Naive thymus-derived CD8-positive, alpha-beta T cell (primary cell): ENCODE measurements at places on chromosomes 16 and 17.

DNA sequence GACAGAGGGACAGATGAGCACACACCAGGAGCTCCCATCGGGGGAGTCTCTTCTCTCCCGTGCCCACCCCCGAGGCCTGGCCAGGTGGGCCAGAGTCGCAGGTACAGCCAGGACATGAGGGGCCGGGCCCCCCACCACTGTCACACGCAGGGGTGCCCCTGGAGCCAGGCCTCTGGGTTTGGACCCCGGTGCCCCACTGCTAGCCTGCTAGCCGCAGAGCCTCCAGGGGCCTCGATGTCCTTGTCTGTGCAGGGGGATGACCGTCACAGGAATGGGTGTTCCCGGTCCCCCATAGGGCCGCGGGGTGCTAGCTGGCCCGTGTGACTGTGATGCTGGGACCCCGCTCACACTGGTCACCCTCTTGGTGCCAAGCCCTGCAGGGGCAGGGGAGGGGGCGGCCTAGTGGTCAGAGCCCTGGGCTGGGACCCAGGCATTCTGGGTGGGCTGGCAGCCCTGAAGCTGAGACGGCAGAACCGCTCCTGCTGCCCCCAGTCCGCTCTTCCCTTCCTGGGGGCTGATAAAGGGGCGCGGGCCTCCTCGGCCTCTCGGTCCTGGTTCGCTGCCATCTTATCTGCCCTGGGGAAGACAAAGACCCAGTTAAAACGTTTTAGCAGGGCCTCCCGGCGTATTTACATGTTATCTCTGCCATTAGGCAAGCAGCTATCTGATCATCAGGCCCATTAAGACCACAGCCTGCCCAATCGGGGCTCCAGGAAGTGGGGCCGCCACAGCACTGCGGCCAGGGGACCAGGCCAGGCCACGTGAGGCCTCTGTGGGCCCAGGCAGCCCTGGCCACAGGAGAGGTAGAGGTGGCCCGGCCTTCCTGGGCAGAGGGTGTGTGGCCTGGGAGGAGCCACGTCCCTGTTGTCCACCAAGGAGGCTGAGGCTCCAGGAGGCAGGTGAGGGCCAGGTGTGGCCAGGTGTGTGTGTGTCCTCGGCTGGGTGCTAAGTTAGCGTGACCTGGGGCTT is 57.2 kb upstream of the ZC3H18 start:
- DNase-seq: no peak

- DNase-seq: no peak
Observed at GRCh38 chr16:72262711-72263110, 90.8 kb upstream of the PMFBP1 start.

GRCh38 chr16:87266846-87267245 is 50.3 kb downstream of the C16orf95 start:
- DNase-seq: no peak

- DNase-seq: no peak
Observed at GRCh38 chr17:27612160-27612770, 18.7 kb upstream of the LGALS9 start.

GRCh38 chr17:38724337-38724988 is 5.7 kb upstream of the CISD3 start:
- no peak for DNase-seq

DNA sequence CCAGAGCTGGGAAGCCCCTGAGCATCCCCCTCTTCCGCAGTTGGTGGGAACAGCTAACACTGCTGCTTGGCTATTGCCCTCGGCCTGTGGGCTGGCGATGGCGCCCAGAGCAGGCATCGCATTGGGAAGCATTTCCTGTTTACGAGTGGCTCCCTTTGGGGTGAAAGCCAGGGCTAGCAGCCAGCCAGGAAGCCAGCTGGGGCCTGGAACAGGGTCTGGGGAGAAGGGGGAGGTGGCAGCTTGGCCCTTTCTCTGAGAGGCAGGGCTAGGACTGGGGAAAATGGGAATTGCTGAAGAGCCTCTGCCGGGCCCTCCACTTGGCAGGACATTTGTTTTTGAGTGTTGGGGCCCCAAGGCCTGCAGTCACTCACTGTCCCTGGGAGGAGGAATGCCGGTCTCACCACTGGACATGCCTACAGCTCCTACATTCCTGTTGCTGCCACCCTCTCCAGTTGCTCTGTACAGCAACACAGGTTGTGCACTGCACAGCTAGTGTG is 2.4 kb upstream of the MTSS2 start:
- DNase-seq: no peak

DNA sequence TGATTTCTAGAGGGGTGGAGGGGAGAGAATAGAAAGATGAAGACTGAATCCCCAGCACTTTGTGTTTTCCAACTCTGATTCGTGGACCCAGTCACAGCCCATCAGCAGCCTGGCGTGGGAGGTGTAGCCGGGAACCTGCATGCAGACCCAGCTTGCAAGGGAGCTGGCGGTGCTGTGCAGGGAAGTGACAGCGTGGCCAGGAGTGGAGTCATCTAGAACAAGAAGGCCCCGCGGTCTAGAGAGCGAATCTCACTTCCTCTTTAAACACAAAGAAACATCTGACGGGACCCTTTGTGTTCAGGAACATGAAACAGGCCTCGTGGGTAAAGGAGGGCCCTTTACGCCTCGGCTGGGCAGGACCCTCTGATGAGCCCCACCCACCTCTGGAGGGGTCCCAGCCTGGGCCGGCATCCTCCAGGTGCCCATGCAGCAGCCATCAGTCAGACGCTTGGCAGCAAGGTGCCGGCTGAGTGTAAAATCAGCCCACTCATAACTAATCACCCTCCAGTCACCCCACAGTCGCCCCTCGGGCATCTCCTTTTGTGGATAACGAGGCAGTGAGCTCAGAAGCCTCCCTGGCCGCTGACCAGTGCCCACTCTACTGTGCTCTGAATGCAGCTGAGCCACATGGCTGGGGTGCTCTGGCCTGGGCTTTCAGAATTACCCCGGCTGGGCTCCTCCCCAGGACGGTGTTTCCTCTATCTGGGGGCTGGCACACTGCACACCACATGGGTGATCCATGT is 4.4 kb downstream of the SNAI3 start:
- peak; percentile 54 for DNase-seq

DNA sequence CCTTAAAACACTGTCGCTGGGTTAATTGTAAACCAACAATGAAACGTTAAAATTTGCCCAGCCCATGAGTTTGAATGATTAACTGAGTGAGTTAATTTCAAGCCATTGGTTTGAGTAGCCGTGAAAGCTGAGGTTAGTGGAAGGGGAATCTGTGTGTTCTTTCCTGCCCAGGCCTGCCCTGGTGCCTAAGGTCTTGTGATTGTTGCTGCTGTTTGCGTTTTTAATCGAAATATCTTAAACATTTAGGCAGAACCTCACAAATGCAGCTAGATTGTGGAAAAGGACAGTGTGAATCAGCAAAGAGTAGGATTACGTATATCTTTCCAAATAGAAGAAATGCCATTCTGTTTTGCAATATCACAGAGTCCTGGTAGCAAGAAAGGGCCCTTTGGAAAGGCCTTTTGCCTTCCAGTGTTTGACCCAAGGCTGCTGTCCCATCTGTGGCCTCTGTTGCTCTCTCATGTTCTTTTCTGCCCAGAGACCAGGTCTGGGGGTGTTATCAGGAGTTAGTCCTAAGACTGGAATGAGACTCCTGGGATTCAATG is 113.8 kb downstream of the MSI2 start:
- DNase-seq: no peak

GRCh38 chr17:82023447-82024241 is 539 bp downstream of the LRRC45 start:
- no peak for DNase-seq

GRCh38 chr16:77385481-77385880 is 49.4 kb downstream of the ADAMTS18 start:
- no peak for DNase-seq

- peak; percentile 9 for DNase-seq
Observed at GRCh38 chr16:82639666-82640336, 13.0 kb downstream of the CDH13 start.

DNA sequence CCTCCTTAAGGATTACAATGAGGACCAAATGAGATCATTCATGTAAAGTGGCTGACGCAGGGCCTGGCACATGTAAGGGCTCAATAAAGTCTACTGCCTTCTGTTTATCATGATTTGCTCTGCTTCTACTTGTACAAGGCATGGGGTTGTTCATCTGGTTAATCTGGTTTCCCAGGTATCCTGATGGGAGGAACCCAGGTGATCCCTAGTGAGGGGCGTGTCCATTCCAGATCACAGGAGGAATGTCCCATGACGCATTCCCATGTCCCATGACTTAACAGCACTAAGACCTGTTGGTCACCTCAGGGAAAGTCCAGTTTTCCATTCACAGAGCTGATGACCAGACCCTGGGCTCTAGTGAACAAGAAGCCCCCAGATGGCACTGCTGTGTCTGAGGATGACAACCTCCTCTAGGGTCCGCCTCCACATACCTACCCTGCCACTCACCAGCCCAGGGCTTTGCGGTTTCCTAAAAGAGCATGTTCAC is 11.5 kb upstream of the TPPP3 start:
- no peak for DNase-seq

DNA sequence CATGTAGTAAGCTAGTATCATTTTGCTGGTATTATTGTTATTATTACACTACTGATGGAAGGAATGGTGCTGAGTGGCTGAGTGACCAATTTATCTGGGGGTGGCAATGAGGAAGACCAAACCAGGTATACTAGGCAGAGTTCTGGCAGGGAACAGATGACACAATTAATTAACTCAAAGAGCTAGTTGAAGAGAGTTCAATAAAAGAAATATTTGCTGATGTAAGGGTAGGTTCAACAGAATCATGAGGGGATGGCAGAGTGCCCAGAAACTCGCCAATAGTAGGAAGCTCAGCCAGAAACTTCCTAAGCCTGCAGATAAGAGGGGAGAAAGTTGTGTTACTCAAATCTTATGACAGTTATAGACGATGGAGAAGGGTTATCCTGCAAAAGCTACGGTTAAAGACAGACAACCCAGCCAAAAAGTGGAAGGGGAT is 352.5 kb downstream of the KCNJ2 start:
- DNase-seq: no peak

DNA sequence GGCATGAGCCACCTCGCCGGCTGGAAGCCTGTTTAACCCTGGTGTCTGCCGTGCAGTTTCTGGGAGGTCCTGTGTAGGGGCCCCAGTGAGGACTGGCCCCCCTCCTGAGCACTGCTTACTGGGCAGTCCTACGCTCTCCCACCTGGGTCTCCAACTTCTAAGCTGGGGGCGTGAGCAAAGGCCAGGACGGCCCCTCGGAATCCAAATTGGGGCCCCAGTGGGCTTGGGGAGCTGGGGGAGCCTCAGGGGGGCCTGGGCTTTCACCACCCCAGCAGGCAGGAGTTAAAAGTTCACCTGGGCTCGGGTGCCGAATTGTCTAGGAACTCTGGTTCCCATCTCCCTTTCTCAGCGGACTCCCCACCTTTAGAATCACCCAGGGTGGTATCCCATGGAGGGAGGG is 7.2 kb upstream of the SLC38A10 start:
- DNase-seq: no peak

GRCh38 chr17:60231234-60231633 is 81.5 kb downstream of the CA4 start:
- DNase-seq: no peak

DNA sequence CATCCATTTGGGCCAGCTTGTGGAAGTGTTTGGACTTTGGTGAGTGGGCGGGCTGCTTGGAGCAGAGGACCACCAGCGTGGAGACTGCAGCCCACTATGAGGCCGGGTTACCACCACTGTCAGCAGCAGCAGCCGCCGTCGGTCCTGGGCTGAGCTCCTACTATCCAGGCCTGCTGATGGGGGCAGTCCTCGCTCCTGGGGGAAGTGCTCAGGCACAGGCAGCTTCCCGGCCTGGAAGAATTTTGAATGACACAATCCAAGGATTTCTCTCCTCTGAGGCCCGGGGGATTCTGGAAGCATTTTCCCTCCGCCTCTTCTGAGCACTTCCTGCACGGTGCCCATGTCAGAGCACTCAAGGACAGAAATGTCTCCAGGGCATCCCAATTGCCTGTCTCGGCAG is 5.3 kb upstream of the NOD2 start:
- no peak for DNase-seq

DNA sequence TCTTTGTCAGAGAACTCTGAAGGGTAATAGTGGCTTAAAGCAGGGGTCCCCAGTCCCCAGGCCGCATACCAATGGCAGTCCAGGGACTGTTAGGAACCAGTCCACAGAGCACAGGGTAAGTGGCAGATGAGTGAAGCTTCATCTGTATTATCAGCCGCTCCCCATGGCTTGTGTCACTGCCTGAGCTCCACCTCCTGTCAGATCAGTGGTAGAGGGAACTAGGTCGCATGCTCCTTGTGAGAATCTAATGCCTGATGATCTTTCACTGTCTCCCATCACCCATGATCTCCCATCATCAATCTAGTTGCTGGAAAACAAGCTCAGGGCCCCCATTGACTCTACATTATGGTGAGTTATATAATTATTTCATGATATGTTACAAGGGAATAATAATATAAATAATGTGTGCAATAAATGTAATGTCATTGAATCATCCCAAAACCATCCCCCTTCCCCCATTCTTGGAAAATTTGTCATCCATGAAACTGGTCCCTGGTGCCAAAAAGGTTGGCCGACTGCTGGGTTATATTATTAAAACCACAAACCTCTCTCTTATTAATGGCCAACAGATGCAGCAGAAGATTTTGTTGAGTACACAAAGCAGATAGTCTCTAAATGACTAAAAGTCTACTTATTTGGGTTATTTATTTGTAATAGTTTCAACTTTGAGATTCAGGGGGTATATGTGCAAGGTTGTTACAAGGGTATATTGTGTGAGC is 782.7 kb downstream of the CDH11 start:
- DNase-seq: no peak

- no peak for DNase-seq
Observed at GRCh38 chr16:82728901-82729300, 102.1 kb downstream of the CDH13 start.

DNA sequence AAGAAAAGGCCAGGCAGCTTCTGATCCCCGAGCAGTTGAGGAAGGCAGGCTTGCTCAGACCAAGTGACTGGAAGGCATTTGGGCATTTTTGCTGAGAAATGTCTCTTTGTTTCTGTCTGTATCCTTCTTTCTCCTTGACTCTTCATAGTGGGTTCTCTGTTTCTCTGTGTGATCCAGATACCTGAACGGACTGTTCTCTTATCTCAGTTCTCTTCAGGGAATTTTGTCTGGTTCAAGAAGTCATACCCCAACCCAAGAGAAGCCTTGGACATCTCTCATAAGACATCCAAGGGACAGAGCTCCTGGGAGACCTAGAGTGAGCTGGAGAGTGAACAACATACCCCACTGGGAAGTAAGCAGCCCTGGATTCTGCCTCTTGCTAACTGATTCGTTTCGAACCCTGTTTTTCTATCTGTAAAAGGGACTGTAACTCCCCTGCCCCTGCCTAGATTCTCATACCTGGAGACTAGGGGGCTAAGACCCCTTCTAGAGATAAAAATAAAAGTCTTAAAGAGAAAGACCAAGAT is 541 bp downstream of the CCL3 start:
- DNase-seq: no peak
